Smooth muscle cell of bladder (primary cell): ENCODE measurements at places on chromosomes 3 and 15. TPM values are rescaled to one million over a fixed set of nuclear protein-coding genes. Genes with fewer than 3 reads are reported as not detected.

CHRNA5 gene
- total RNA-seq, result 0.09 and 0.14 TPM in 2 replicates

IQCF5 gene
- total RNA-seq, result not detected in 2 replicates

SLC12A1 gene
- total RNA-seq, result not detected in 2 replicates

PAK6 gene
- total RNA-seq, result not detected in 2 replicates

CCDC33 gene
- total RNA-seq, result 0.14 TPM in 1 of 2 replicates, not detected in the other

SLC9C1 gene
- 0.14 and 0.18 TPM in 2 replicates for total RNA-seq
